ENCODE measurements at places on chromosomes 11 and 22. TPM values are rescaled to one million over a fixed set of nuclear protein-coding genes. Genes with fewer than 3 reads are reported as not detected.

- DNase-seq: no peak
Measured at GRCh38 chr22:31139866-31140716, at the start of gene PLA2G3. TSS of gene PLA2G3 (minus strand) at chr22:31140508. CDS start at chr22:31140354, 154 bp downstream.

- peak; percentile 55 for DNase-seq
Measured at GRCh38 chr11:15903246-15903645, 453.1 kb downstream of the SOX6 start.

DNA sequence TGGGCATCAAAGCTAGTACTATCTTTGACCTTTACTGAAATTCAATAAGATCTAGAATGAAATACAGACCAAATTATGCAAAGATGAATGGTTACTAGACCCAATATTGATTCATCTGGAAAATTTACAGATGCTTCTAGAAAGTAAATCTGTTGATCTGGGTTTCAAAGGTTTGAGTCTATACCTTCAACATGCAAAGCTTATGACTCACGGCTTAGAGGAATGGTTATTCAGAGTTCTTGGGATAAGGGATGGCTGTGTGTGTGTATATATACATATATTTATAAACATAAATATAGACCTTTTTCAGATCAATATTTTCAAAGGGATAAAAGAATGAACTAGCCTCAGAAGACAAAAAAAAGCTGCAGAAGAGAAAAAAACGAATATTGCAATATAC, 1.3 kb downstream of the SPTY2D1 start:
- no peak for DNase-seq

GRCh38 chr22:37237371-37238268, 6.4 kb downstream of the RAC2 start:
- DNase-seq: no peak

OR2AT4 gene
- total RNA-seq: not detected

Data from left lobe of liver (tissue), 2 donors.